T47D (cell line): ENCODE measurements at places on chromosomes 7 and 10.

GRCh38 chr7:36044101-36044892 lies 108.8 kb upstream of the EEPD1 start:
- no peak for DNase-seq

GRCh38 chr10:122674781-122675180 lies 24.9 kb downstream of the C10orf120 start:
- DNase-seq, result no peak

DNA sequence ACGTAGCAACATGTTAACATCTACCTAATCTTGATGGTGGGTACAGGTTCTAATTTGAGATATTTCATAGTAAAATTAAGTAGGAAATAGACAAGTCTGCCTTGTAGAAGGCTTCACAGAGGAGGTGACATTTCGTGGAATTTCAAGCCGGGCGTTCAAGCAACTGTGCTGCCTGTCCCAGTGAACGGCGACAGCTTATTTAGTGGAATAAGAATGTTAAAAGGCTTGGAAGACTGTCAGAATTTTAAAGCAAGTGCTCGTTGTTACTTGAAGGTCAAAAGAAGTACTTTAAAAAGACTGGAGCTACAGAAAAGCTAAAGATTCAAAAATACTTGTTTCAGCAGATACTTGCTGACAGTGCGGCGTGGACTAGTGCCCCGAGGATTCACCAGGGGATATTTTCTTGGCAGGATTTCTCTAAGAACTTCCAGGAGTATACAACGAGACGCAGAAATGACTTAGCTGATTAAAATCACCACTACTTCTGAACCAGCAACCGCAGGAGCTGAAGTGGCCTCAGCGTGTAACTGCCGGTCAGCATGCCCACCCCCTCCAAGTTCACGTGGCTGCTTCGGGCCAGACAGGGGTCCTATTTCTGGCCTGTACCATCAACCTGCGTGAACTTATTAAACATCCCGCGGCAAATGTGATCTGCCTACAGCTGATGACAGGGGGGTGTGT lies 46.5 kb downstream of the CTBP2 start:
- no peak for DNase-seq

DNA sequence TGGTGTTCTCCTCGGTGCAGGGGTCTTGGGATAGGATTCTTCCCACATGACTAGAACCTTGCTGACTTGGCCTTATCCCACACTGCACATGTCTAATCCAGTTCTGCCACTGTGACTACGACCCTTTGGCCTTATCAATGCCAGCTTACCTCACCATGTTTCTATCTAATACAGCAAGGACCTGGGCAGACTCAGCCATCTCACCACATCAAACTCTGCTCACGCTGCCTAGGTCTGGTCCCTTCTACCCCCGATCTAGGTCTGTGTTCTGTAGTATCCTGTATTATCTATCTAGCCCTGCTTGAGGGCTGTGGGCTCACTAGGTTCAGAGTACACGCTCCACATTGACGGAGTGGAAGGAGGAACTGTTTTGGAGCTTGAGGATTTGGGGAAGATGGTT lies 282.4 kb downstream of the HPSE2 start:
- no peak for DNase-seq

DNA sequence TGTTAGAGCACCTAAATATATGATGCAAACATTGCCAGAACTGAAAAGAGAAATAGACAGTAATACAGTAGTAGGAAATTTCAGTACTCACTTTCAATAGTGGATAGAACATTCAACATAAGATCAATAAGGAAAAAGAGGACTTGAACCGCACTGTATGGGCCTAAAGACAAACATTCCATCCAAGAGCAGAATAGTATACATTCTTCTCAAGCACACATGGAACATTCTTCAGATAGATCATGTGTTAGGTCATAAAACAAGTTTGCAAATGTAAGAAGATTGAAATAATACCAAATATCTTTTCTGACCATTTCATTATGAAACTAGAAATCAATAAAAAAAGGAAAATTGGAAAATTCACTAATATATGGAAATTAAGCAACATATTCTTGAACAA lies 185.4 kb upstream of the FOXP2 start:
- DNase-seq, result no peak

- DNase-seq, result no peak
These were observed 757.1 kb downstream of the INHBA start for GRCh38 chr7:40945788-40946187.
